Ascending aorta (tissue), 2 donors: ENCODE measurements at places on chromosomes 7 and 10.

DNA sequence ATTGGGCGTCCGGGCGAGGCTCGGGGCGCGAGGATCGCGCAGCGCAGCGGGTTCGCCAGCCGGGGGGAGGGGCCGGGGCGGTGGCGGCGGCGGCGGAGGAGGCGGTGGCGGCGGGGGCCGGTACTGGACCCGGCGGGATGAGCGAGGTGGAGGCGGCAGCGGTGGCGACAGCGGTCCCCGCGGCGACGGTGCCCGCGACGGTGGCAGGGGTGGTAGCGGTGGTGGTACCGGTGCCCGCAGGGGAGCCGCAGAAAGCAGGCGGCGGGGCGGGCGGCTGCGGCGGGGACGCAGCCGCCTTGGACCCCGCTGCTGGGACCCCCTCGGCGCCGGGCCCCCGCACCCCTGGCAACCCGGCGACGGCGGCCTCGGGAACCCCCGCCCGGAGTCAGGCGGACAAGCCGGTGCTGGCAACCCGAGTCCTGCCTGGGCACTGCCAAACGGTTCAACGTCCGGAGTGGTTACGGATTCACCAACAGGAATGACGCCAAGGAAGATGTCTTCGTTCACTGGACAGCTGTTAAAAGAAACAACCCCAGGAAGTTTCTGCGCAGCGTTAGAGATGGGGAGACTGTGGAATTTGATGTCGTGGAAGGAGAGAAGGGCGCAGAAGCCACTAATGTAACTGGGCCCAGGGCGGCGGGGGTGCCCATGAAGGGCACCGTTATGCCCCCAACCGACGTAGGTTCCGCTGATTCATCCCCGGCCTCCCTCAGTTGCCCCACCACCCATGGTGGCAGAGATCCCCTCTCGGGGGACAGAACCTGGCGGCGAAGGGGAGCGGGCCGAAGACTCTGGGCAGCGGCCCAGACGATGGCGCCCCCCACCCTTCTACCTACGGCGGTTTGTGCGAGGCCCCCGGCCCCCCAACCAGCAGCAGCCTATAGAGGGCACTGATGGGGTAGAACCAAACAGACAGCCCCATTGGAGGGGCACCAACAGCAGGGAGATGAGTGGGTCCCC is 100.3 kb upstream of the CPXM2 start:
- DNase-seq, result no peak

DNA sequence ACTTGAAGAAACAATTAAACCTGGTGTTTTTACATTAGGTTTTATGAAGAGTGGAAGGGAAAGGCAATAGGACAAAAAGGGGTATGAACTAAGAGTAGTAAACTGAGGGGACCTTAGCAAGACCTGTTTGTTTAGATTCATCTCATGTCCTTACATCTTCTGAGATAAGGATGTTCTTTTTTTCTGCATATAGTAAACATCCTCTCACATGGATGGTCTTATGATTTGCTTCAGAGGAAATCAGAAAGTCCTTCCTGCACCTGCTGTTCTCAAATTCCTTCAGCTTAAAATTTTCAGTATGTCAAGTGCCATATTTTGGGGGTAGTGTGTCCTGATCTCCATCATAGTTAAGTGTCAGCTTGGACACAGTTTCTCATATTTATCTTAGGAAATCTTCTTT is 232.6 kb downstream of the ADK start:
- no peak for DNase-seq

DNA sequence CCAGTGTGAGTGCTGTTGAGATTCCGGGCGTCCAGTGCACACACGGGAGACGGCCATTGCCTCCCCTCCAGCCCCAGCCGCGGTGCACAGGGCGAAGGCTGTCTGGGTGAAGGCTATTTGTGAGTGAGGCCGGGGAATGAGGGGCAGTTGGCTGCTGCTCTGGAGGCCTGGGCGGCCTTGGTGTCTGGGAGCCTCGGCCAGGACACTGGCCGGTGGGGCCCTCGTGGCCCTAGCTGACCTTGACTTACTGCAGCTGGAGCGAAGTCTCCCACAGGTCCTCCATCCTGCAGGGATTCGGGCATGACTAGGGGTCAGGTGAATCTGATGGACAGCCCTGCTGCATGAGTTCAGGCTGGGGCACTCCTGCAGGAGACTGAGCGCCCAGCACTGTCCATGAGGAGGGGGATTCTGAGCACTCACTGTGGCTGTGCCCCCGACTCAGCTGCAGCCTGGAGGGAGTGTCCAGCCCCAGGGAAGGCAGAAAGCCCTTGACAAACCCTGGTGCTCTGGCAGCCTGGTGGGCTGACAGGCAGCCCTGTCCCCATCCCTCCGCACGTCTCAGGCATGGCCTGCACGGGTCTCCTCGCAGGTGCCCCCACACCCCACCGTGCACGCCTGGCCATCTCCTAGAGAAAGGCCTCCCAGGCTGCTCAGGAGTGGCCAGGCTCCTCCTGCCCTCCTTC is 52.7 kb upstream of the FAM20C start:
- peak; percentile 59 for DNase-seq

DNA sequence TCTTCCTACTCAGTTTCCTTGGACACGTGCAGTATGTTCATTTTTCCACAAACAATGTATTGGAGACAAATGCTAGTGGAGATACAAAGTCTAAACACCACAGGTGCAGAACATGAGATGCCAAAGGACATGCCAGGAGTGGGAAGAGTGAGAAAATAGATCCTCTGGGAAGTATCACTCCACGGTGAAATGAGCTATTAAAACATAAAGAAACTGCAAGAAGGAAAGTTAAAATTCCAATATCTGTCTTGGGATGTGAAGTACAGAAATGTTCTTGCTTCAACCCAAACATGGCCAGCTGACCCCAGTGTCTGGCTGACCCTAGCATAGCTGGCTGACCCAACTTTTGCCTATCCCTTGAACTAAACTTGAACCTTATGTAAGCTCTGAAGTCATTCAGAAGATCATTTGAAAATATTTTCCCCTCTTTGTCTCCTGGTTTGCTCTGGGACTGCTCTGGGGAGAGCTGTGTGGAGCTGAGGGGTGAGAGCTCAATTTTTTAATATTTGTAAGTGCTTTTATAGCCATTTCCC is 59.5 kb downstream of the FZD1 start:
- DNase-seq, result no peak

GRCh38 chr10:61588770-61589211 is 73.9 kb upstream of the CABCOCO1 start:
- no peak for DNase-seq

GRCh38 chr10:85607043-85607695 is 759.4 kb downstream of the GRID1 start:
- no peak for DNase-seq

DNA sequence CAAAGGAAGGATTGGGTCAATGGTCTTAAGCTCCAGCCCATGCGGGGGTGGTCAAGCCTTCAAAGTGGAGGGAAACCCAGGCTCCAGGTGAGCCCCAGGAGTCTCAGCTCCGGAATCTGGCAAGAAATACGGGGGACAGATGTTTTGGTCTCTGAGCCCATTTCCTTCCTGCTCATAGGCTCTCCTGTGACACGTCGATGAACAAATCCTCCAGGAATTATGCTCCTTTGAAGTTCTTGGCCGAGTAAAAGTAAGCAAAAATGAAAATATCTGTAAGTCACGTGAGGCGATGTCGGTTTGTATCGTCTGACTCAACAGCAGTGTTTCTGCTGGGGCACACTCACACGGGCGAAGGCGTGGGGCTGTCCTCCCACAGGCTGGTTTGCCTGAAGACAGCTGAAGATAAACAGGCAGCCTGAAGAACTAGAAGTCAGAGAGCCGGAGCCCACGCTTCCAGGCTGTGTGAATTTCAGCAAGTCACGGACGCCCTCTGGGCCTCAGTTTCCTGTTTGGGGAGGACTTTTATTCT is 52.6 kb upstream of the SMNDC1 start:
- no peak for DNase-seq

GRCh38 chr7:21304808-21305375 is 123.0 kb upstream of the SP4 start:
- DNase-seq, result no peak

DNA sequence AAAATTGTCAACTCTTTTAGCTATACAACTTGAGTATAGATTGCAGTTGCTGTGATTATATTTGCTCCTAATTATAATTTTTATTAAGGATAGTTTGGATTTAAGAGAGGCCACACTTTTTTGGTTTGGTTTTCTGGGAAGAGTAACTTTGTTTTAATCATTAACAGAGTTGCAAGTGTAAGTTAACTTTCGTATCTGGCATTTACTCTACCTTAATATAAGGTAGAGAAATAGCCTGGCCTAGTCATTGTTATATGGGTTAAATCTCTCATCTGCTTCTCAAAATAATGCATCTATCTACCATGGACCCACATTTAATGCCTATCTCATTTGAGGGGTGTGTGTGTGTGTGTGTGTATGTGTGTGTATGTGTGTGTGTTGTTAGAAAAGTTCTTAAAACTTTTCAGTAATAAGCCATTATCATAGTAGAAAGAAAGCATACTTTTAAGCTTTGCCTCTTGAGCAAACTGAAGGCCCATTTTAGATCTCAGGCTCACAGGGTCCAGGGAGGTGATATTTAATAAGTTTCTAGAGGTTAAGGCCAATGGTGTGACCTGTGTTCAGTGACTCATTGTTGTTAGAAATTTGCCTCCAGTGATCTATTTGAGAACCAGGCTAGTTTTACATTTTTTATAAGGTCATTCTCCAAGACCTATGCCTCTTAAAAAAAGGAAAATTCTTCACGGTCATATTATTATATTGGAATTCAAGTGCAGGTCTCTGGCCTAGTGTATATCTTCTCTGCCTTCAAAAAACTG is 10.9 kb upstream of the TEX47 start:
- DNase-seq, result no peak

- DNase-seq, result no peak
These were observed 133.3 kb upstream of the PODXL start for GRCh38 chr7:131689662-131690234.

- no peak for DNase-seq
These were observed 762.8 kb downstream of the GATA3 start for GRCh38 chr10:8817299-8817698.
